ENCODE measurements at places on chromosomes 5 and 9.

- DNase-seq = no peak
Measured at GRCh38 chr5:104045987-104046386, 483.4 kb upstream of the NUDT12 start.

GRCh38 chr5:32304622-32305021 is 8.1 kb downstream of the MTMR12 start:
- DNase-seq = no peak

DNA sequence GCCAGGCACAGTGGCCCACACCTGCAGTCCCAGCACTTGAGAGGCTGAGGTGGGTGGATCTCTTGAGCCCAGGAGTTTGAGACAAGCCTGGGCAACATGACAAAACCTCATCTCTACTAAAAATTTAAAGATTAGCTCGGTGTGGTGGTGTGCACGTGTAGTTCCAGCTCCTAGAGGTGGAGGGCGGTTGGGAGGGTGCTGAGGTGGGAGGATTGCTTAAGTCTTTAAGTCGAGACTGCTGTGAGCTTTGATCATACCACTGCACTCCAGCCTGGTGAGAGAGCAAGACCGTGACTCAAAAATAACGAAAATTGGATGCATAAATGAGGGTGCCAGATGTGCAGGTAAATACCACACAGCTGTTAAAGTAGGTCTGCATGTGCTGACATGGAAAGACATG is 39.3 kb upstream of the TDRD7 start:
- no peak for DNase-seq

GRCh38 chr5:168312606-168313295 is 21.3 kb downstream of the WWC1 start:
- DNase-seq = no peak

GRCh38 chr5:132425975-132426524 is 56.5 kb downstream of the SLC22A5 start:
- no peak for DNase-seq

- DNase-seq = no peak
Measured at GRCh38 chr5:172131690-172132089, 56.3 kb downstream of the STK10 start.

DNA sequence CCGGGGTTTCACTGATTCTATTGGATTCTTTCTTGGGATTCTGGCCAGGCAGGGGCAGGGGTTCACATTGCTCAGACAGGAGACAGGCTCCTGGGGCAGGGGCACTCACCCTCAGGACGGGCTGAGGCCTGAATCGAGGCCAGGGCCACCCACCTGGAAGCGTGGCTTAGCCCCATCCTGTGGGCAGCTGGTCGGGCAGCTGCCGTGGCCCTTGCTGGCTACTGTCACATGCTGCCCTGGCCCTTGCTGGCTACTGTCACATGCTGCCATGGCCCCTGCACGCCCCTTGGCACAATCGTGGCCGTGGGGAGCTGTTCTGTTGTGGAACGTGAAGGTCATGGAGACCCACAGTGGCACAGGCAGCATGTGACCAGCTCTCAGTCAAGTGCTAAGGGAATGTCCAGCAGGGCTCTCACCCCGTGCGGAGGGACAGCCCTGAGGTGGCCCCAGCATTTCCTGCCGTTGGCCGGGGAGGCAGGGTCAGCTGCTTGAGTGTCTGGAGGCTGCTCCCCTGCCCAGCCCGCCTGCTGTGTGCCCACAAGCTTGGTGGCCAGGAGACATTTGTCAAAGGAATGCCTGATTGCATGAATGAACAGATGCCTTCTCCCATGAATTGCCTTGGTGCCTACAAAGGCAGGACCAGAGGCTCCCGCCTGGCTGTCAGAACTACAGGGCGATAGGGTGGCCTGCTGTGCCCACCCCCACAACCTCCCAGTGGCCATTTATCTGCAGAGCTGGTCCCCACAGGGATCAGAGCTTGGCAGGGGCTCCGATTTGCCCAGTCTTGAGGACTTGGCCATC is 16.9 kb upstream of the TMEM250 start:
- DNase-seq = no peak

GRCh38 chr5:120684749-120685415 is 220.8 kb downstream of the PRR16 start:
- DNase-seq = no peak

DNA sequence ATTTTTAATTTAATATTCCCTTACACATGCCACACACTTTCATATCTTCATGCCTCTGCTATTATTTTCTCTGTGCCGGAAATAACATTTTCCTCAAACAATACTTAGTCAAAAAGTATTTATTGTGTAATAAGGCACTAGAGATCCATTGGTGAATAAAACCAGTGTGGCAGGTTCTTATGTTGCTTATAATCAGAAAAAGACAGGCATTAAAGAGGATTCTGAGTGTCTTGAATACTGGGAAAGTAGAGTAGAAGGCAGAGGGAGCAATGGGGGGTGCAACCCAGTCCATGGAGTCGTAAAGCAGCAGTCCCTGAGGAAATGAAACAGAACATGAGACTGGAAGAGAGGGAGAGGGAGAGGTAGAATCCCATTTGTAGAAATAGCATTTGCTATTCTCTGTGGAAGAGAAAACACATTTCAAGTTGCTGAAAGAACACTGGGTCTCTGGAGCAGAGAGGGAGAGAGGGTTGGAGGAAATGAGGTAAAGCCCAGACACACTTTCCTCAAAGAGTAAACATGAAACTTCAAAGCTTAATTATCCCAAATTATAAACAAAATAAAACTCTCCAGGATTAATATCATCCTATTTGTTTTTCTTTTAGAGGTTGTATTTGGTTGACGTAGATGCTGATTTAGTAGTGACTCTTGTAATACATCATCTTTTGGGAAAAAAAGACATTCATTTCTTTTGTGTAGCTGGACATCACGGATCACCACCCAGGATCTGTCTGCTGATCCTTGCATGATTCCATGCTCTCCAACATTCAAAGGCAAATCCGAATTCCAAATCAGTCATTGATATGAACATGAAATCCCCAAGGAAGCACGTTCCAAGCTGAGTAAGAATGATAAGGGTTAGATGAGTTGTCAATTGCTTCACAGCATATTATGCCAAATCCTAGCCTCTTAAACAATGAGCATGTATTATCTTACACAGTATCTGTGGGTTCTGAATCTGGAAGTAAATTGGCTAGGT is 37.4 kb upstream of the GRAMD2B start:
- no peak for DNase-seq

DNA sequence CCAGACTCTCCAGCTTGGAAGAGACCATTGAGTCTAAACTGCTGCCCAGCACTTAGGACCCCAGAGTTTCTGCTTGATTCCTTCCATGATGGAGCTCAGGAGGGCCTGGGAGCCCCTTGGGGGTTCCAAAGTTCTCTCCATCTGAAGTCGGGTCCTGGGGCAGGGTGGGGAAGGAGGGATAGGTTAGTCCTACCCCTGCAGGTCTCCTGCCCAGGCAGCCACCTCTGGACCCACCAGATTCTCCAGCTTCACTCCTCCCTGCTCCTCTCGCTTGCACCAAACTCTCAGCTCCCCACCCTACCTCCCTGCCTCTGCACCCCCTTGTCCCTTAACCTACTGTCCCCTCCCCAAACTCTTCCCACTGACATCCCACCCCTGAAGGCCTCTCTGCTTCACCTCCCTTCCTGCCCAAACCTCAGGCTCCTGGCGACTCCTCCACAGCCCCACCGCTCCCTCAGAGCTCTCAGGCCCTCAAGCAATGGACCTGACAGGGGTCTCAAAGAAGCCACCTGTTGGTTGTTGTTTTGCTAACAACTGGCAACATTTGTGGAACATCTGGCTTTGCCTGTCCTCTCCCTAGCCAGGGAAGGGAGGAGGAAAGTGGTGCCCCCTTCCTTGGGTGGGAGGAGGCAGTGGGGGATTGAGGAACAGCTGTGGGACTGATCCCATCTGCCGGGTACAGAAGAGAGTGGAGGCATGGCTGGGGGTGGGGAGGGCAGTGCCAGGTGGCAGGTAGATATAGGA is 137.5 kb downstream of the RGS3 start:
- no peak for DNase-seq

- peak; percentile 29 for DNase-seq
Measured at GRCh38 chr5:116497631-116498030, 77.0 kb downstream of the SEMA6A start.
